ENCODE measurements at places on chromosomes 3 and 15.

GRCh38 chr15:67998599-67999133 lies 55.4 kb upstream of the PIAS1 start:
- DNase-seq = peak; percentile 66

DNA sequence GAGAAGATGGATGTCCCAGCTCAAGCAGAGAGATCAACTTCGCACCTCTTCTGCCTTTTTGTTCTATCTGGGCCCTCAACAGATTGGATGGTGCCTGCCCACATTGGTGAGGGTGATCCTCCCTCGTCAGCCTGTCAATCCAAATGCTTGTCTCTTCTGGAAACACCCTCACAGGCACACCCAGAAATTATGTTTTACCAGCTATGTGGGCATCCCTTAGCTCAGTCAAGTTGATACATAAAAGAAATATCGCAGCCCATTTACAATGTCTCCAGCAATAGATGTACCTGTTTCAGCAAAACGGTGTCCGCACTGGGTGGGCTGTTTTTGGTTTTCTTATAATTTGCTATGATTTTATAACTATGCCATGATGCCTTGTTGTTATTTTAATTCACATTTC lies 27.5 kb upstream of the CA12 start:
- no peak for DNase-seq

DNA sequence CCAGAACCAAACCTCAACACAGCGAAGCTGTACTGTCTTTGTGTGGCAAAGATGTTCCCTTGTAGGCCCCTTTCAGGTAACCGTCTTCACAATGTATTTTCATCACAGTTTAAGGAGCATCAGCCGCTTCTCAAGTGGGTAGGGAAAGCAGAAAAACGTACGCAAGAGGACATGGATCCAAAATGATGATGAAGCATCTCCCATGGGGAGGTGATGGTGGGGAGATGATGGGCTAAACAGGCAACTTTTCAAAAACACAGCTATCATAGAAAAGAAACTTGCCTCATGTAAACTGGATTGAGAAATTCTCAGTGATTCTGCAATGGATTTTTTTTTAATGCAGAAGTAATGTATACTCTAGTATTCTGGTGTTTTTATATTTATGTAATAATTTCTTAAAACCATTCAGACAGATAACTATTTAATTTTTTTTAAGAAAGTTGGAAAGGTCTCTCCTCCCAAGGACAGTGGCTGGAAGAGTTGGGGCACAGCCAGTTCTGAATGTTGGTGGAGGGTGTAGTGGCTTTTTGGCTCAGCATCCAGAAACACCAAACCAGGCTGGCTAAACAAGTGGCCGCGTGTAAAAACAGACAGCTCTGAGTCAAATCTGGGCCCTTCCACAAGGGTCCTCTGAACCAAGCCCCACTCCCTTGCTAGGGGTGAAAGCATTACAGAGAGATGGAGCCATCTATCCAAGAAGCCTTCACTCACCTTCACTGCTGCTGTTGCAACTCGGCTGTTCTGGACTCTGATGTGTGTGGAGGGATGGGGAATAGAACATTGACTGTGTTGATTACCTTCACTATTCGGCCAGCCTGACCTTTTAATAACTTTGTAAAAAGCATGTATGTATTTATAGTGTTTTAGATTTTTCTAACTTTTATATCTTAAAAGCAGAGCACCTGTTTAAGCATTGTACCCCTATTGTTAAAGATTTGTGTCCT lies 60.0 kb downstream of the AAGAB start:
- DNase-seq = no peak

GRCh38 chr3:145902166-145902565 lies 258.8 kb downstream of the PLOD2 start:
- no peak for DNase-seq

GRCh38 chr3:128242818-128243601 lies 89.7 kb downstream of the EEFSEC start:
- DNase-seq = no peak

DNA sequence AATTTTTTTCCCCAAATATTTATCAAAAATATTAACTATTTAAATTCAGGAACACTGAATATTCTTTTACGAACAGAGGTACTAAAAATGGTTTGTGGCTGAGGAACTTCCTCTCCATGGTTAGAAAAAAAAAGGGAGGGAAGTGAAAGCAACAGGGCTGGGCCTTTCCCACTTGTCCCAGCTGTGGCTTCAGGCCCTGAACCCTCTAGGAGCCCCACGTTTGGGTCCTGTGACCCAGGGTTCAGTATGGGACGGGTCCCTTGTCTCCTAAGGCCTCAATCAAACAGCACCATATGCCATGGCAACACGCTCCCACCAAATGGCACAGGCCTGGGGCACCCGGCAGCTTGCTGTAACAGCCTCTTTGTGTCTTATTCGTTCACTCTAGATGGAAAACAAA lies 32.4 kb downstream of the POC1A start:
- no peak for DNase-seq

- no peak for DNase-seq
Observed at GRCh38 chr3:171649911-171650592, 160.2 kb downstream of the PLD1 start.

DNA sequence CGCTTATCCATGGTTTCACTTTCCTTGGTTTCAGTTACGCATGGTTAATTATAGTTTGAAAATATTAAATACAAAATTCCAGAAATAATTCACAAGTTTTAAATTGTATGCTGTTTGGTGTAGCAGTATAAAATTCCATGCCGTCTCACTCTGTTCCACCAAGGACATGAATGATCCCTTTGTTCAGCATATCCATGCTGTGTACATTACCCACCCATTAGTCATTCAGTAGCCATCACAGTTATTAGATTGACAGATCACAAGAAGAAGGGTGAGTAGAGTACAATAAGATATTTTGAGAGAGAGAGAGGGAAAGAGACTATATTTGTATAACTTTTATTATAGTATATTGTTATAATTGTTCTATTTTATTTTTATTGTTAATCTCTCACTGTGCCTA lies 535.5 kb downstream of the SQOR start:
- DNase-seq = no peak

- DNase-seq = peak; percentile 55
Observed at GRCh38 chr3:97882975-97883598, 61.3 kb downstream of the CRYBG3 start.

DNA sequence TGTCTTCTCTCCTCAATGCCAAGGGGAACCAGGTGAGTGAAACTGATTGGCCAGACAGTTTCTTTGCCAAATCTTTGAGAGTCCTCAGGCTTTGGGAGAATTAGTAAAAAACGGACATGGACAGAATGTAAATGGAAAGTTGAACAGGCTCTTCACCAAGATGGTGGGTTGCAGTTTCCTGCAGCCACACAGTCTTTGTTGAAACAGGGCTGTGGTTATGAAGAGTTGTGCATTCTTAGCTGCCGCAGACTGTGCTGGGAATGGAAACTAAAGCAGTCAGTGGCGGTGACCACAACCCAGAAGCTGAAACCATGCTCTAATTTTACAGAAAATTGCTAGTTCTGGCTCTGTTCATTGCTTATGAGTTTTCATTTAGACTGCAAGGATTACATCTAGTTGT lies 42.1 kb upstream of the TASOR start:
- no peak for DNase-seq

DNA sequence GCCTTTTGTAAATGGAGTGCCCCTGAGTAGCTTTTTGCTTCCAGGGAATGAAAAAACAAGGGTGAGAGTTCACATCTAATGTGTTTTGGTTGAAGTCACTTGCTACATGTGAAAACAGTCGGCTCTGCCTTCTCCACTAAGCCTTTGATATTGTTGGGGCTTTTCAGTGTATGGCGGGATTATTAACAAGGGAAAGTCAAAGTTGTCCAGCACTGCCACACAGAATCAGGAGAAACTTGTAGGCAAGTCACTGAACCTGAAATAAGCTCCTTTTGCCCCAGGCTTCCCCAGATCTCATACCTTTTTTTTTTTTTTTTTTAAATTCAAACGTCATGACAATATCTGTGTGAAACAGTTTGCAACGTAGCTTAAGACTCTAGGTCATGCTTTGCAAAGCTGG lies 248.0 kb downstream of the FEZF2 start:
- no peak for DNase-seq

DNA sequence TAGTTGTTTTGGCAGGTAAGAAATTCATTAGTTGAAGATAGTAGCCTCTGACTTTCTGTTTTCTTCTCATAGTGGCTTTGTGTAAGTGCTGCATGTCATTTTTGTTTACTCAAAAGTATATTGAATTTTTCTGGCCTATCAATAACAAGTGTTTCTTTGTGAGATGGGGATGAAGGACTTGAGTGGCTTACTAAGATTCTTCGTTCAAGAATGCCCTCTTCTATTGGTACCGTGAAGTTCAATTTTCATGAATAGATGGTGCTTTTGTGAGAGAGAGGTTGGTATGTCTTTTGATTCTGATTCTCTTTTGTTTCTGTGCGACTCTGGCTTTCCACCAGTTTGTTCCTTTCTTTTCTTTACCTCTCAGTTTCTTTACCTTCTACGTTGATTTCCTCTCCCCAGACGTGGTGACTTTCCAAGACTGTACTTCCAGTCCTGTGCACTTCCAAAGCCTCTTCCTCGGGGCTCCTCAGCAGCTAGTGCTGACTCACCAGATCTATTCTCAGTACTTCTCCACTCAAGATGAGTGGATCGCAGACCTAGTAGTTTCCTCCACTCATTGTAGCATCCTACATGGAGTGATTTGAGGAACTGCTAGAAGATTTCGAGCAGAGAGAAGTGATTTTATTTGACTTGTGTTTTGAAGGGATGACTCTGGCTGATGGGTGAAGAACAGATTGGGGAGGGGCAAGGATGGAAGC lies 82.0 kb upstream of the EPHB3 start:
- DNase-seq = no peak

Measured in fibroblast of villous mesenchyme (primary cell).